ENCODE measurements at places on chromosomes 6 and 20.

DNA sequence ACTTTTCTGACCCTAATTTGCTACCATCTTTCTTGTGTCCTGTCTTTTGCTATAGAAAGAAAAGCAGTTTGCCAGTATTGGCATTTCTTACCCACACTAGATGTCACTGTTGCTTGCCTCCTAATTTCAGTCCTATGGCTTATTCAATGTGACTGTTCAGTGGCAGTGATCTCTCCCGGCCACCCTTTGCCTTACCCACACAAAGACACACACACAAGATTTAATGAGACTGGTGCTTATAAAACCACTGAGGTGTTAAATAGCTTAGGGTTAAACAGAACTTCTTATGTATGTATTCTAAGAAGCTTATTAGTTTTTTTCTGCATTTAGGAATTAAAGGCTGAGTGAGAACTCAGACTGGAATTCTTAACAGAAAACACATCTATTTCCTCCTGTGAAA is 233.6 kb upstream of the ASCC3 start:
- DNase-seq = no peak

DNA sequence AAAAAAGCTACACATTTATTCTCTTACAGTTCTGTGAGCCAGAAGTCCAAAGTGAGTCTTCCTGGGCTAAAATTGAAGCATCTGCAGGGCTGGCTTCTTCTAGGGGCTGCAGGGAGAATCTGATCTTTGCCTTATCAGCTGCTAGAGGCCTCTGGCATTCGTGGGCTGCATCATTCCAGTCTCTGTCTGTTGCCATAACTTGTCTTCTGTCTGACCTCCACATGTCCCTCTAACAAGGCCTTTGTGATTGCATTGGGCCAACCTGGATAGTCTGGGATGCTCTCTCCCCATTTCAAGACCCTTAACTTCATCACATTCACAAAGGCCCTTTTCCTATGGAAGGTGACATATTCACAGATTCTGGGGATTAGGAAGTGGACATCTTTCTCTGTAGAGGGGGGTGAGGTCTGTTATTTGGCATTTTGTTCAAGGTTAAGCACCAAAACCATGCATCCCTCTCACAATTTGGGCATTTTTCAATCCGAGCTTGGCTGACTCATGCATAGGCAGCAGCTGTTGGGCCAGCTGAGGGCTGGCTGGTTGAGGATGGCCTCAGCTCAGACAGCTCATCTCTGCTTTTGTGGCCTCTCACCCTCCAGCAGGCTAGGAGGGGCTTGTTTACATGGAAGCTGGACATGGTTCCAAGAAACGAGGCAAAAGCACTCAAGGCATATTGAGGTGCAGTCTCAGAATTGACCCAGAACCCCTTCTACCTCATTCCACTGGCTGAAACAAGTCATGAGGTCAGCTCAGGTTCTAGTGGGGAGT is 116.1 kb upstream of the NXT1 start:
- DNase-seq = no peak

DNA sequence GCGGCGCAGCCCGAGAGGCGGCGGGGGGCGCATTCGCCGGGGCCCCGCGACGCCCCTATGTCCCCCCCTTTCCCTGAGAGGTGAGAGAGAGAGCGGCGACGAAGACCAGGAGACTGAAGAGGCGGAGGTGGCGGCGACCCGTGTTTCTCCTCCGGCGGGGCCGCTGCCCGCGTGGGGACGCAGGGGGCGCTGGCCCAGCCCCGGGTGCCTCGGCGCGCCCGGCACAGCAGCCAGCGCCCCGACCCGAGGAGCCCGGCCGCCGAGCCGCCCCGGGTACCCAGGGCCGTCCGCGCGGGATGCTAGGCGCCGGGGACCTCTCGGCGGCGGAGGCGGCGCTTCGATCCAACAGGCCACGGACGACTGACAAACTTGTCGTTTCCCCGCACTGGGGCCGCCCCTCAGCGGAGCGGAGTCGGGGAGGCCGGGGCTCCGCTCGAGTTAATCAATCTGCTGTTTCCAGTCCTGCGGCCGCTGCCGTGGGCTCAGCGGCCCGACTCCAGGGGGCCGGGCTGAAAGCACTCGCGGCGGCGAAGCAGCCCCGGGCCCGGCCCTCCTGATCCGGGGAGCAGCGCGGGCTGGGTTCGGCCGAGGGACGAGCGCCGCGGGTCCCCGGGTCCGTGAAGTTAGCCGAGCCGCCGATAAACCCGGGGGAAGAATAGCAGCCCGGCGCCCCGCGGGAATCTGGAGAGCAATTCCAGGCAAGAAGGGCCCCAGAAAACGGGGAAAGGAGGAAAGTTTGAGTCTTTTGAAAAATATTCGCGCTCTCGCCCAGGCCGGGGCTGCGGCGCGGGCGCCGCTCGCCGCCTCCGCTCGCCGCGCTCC is 631 bp downstream of the MDGA1 start:
- no peak for DNase-seq

DNA sequence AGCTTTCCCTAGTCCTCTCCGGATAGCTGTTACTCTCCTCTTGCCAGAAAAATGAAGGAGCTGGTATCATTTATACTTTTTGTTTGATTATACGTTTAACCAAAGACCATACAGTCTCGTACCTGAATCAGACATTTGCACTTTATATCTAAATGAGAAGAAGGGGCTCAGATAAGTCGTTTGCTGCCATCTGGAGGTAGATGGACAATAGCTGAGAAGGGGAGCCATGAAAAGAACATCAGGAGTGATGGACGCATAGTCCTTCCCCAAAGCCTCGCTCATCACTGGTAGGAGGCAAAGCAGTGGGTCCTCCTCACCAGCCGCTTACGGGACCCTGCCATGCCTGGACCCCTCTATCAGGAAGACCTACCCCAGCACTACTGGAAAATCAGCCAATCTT is 45.4 kb downstream of the RPF2 start:
- no peak for DNase-seq

DNA sequence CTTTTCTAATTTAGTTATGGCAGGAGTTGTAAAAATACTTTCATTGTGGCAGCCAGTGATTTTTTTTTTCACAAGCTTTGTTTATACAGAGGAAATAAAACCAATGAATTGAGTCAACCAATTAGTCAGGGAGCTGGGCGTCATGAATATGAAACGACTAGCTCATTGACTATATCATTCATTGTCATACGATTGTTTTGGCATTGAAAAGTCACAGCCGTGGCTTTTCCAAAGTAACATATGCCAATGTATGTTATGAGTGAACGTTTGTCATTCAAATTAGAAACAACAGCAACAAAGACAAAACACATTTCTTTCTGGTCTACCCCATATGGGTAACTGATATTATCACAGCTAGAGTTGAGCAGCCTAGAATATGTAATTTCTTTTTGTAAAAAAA is 810.6 kb downstream of the EPHA7 start:
- DNase-seq = no peak

DNA sequence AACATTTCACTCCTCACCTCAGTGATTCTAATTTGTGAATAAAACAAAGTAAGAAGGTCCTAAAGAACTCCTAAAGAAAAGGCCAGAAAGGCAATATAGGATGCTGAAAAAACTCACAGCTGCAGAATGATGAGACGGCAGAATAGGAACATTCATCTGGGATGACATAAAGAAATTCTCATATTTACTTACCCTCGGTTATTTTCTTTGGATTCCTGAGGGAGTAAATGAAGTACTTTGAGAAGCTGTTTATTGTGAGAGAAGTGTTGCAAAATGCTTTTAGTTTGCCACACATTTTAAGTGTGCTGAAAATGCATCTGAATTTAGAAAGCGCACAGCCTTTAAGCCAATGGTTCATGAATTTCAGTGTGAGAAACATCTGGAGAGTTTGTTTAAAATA is 35.7 kb upstream of the RBL1 start:
- no peak for DNase-seq
